CD4-positive, alpha-beta memory T cell (primary cell): ENCODE measurements at places on chromosomes 16 and 17. TPM values are rescaled to one million over a fixed set of nuclear protein-coding genes. Genes with fewer than 3 reads are reported as not detected.

DNA sequence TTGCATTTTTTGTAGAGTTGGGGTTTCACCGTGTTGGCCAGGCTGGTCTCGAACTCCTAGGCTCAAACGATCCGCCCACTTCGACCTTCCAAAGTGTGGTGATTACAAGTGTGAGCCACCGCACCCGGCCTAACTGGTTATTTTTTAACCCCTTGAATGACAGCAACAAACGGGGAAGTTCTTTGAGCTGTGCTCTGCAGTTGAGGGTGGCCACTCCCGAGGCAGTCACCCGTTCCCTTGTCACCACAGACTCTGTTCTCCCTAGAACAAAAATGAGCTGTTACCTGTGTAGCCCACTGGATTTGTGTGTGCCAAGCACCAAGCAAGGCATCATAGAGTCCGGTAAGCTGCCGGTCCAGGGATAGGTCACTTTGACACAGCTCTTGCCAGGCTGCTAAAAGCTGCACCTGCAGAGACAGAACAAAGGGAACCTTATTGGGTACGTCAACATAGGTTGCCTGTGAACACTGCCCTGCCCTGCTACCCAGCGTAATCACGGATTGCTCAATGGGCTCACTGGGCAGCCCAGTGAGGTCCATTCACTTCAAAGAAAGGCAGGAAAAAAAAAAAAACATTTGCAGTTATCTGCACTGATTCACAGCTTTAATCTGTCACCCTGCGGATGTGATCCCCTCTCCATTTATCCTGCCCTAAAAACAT, 19.6 kb downstream of the COG7 start:
- no peak for DNase-seq

ZSCAN10 gene
- total RNA-seq, result 0.15 TPM

- DNase-seq, result no peak
Observed at GRCh38 chr16:24346734-24347133, 90.6 kb downstream of the CACNG3 start.

ACAP1 gene
- 516 TPM for total RNA-seq

ALOX12B gene
- 0.44 TPM for total RNA-seq

GRCh38 chr17:44933824-44934744, 13.5 kb downstream of the KIF18B start:
- DNase-seq, result no peak

IL34 gene
- not detected for total RNA-seq
